Activated T-helper 1 cell treated with anti-CD3 and anti-CD28 coated beads, Interleukin-12 subunit alpha, Interleukin-12 subunit beta, Interleukin-2, Interleukin-4 antibody, amounts not matched to agents 30 ng/mL and 10 ng/mL and 1 ng/mL, durations not matched to agents 14 hours and 24 hours and 36 hours (primary cell): ENCODE measurements at places on chromosomes 3 and 15. TPM values are rescaled to one million over a fixed set of nuclear protein-coding genes. Genes with fewer than 3 reads are reported as not detected.

DNA sequence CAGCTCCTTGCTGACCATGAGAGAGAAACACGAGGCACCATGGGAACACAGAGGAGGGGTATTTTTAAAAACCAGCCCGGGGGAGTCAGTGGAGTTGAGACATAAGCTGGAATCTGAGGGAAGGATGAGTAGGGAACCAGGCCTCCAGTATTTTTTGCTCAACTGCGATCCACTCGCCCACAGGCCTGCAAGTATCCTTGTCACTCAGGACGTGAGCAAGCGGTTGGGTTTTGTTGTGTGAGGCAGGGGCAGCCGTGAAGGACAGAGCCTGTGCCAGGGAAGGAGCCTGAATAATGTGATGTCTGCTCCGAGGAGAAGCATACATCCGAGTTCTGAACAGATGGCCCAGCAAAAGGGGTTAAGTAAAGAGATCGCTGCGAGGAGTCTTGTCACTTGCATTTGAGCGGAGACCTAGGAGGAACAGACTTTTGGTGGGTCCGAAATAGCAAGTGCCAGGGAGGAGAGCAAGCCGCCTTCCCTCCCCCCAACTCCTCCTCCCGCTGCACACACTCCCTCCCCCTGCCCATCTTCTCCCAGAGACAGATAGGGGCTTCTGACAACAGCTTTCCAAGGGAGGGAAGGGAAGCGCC lies 20.4 kb upstream of the NTRK3 start:
- DNase-seq = no peak
- no peaks in the 10 kb centered on the region for H3K4me1 ChIP-seq
- H3K27me3 ChIP-seq = peaks cover 13% of the 10 kb centered on the region
- no peak overlapping the region for H3K27ac ChIP-seq

- H3K27me3 ChIP-seq = no peaks in the 10 kb centered on the region
- no peak overlapping the region for H3K27ac ChIP-seq
- no peak for DNase-seq
Measured at GRCh38 chr3:78004571-78004970, 964.7 kb downstream of the ROBO2 start.

DNA sequence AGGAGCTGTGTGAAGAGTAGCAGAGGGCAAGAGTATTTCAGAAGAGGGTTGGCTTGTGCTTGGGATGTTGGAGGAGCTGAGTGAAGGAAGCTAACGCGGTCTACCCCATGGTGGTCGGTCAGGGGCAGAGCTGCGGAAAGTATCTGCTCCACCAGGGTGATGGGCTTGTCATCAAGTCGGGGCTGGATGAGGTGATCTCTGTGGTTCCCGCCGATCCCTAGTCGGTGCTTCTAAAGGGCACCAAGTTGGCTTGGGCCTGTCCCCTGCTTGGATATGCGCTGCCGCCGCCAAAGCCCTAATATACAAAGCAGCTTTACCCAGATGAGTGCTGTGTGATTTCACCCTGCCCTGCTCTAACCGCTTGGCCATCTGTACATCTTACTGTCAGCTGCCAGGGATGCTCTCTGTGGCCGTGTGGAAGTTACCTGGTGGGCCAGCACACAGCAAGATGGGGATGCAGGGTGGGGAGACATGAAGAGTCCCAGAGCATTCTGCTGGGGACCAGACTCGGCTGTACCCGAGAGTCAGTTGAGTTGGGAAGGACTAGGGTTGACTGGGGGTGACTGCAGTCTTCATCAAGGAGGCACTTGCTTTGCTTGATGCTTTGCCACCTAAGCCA lies 226.1 kb upstream of the BHLHE40 start:
- peaks cover 83% of the 10 kb centered on the region for H3K4me1 ChIP-seq
- H3K36me3 ChIP-seq = peaks cover 61% of the 10 kb centered on the region
- peak overlapping the region; percentile 56 for H3K27ac ChIP-seq
- no peak overlapping the region for H3K4me3 ChIP-seq
- no peaks in the 10 kb centered on the region for H3K27me3 ChIP-seq
- no peak for DNase-seq

DNA sequence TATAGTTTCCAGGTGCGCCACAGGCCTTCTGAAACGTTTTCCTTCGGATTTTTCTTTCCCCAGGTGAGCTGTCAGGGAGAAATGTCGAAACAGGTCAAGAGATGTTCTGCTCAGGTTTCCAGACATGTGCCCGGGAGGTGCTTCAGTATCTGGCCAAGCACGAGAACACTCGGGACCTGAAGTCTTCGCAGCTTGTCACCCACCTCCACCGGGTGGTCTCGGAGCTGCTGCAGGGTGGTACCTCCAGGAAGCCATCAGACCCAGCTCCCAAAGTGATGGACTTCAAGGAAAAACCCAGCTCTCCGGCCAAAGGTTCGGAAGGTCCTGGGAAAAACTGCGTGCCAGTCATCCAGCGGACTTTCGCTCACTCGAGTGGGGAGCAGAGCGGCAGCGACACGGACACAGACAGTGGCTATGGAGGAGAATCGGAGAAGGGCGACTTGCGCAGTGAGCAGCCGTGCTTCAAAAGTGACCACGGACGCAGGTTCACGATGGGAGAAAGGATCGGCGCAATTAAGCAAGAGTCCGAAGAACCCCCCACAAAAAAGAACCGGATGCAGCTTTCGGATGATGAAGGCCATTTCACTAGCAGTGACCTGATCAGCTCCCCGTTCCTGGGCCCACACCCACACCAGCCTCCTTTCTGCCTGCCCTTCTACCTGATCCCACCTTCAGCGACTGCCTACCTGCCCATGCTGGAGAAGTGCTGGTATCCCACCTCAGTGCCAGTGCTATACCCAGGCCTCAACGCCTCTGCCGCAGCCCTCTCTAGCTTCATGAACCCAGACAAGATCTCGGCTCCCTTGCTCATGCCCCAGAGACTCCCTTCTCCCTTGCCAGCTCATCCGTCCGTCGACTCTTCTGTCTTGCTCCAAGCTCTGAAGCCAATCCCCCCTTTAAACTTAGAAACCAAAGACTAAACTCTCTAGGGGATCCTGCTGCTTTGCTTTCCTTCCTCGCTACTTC lies 3.8 kb downstream of the BHLHE40 start:
- no peak for DNase-seq
- H3K27me3 ChIP-seq = no peaks in the 10 kb centered on the region
- H3K4me3 ChIP-seq = peak overlapping the region; percentile 97
- H3K27ac ChIP-seq = peak overlapping the region; percentile 95

DNA sequence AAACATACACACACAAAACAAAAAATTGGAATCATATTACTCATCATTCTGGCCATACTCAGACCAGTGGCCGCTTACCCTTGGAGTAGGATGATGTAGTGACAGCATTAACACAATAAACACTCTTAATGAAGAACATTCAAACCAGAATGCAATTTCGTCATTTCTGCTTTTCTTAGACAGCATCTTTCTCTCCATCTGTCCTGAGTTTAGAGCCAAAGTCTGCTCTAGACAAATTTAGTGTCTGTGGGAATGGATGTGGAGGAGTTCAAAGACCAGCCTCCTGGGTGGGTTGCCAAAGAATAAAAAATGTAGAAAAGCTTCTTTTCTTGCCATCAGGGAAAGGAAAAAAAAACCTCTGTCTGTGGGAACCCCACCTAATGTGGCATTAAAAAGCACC lies 212.4 kb upstream of the POU1F1 start:
- H3K27ac ChIP-seq = no peak overlapping the region
- H3K4me3 ChIP-seq = no peak overlapping the region
- no peaks in the 10 kb centered on the region for H3K36me3 ChIP-seq
- DNase-seq = no peak
- no peaks in the 10 kb centered on the region for H3K4me1 ChIP-seq

DNA sequence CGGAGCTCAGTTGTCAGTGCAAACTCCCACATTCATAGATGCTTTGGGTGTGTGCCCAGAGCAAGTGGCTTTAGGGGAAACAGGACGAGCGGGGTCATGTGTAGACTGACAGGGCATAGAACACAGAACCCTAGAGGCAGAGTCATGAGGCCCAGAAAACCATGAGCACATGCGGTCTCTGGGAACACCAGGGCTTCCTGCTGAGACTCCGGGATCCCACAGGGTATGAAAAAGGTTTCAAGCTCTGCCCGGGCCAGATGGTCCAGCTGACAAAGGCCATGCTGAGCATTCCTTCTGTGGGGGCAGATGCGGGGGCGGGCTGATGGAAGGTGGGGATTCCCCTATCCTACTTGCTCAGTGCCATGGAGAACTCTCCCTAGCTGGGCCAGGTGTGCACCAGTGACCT lies 44.8 kb downstream of the ROPN1B start:
- no peak for DNase-seq
- no peak overlapping the region for H3K4me3 ChIP-seq
- no peaks in the 10 kb centered on the region for H3K27me3 ChIP-seq
- H3K27ac ChIP-seq = no peak overlapping the region

DNA sequence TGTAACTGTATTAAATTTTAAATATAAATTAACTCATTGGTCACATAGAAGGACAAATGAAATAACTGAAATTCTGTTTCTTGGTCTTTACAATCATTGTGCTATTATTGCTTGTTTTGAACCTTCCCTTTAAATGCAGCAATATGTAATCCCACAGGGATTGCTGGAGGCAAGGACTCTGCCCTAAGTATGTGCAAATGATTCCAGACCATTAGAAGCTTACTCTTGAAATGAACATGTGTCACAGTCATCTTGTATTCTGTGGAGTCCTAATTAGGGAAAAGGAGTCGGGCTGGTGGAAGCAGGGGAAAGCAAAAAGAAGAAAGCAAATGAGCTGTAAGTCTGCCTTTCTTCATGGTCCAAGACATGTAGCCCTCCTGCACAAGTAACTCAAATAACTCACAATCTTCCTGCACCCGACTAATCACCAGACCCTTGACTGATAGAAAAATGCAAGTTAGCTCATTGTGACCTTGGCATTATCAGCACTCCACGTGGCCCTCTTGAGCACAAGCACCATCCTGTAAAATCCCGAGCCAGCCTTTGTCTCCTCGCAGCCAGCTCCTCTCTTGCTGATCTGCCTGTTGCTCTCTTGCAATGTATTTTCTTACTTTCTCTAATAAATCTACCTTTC lies 2.3 kb upstream of the TMPRSS7 start:
- no peaks in the 10 kb centered on the region for H3K4me1 ChIP-seq
- no peak for DNase-seq
- H3K36me3 ChIP-seq = no peaks in the 10 kb centered on the region
- H3K27ac ChIP-seq = no peak overlapping the region
- H3K27me3 ChIP-seq = peaks cover 22% of the 10 kb centered on the region

GRCh38 chr3:187855131-187855530 lies 109.9 kb upstream of the BCL6 start:
- H3K4me3 ChIP-seq = no peak overlapping the region
- no peak overlapping the region for H3K27ac ChIP-seq
- peaks cover 4% of the 10 kb centered on the region for H3K36me3 ChIP-seq
- peaks cover 20% of the 10 kb centered on the region for H3K4me1 ChIP-seq

GRCh38 chr15:70438776-70439175 lies 324.6 kb downstream of the UACA start:
- H3K27me3 ChIP-seq = peaks cover 39% of the 10 kb centered on the region
- no peak overlapping the region for H3K4me3 ChIP-seq
- no peak overlapping the region for H3K27ac ChIP-seq
- DNase-seq = no peak

- peak overlapping the region; percentile 73 for H3K27ac ChIP-seq
- H3K4me3 ChIP-seq = peak overlapping the region; percentile 89
- H3K36me3 ChIP-seq = peaks cover 13% of the 10 kb centered on the region
- no peaks in the 10 kb centered on the region for H3K27me3 ChIP-seq
Measured at GRCh38 chr3:69079269-69080159, 651 bp downstream of the UBA3 start.

Gene KCNAB1
- total RNA-seq = not detected in 2 replicates

Gene GOLGA6B
- total RNA-seq = not detected in 2 replicates
